ENCODE measurements at places on chromosomes 3 and 15.

GRCh38 chr15:68791431-68792283 is 29.0 kb downstream of the ANP32A start:
- DNase-seq: no peak

DNA sequence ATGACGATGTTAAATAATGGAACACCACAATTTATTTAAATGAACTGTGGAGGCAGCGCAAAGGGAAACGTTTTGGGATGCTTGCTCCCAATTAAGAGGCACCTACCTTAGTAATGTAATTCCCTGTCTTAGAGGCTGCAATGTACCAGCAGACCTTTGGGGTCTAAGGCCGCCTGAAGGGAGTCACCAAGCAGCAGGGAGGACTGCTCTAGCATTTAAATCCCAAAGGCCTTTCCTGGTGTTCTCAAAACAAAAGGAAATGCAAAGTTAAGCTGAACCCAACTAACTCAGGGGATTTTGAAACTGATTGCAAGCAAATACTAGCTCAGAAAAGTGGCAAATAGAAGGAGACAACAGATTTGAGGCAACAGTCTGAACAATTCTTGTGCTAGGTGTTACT is 510.8 kb downstream of the GABRG3 start:
- peak; percentile 22 for DNase-seq

DNA sequence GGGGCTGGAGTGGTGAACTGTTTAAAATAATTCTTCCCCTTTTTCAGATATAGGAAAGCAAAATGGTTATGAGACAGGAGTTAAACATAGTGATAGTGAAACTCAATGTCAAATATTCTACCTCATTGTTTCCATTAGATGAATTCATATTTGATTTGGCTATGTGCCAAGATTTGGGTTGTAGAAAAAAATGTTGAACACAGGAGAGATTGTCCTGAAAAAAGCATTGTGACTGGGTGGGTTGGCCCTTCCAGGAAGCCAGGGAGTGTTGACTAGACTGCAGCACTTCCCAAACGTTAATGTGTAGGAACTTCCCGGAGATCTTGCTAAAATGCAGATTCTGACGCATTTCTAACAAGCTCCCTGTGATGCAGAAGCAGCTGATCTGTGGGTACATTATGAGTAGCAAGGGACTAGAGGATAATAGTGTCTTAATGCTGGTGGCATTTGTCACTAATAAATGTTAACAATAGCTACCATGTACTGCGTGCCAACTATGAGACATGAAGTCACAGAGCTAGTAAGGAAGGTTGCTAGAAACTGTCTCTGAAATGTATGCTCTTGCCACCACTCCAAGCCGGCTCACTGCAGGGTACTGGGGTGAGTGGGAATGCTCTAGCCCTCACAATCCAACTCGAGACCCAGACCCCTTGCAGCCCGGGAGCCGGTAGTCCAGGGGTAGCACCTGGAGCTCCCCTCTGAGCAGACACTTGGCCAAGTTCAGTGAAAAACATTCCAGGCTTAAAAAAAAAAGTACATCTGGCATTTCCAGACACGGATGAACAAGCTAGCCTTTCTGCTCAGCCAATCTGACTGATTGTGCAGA is 120.6 kb downstream of the CD47 start:
- DNase-seq: no peak

DNA sequence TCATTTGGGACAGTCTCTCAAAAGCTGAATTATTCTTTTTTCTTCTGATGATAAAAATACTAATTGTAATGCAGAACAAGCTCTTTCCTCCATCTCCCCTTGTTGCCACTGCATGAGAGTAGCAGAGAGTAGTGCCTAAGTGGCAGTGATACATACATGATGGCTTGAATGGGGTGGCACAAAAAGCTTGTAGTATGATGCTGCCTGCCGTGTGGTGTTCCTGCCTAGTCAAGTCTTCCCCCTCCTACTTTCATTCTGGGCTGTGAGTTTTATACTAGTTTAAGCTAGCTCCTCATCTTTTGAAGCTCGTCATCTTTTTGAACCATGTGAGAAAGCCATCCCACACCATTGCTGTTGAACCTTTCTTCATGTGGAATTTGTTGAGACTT is 230.5 kb downstream of the NFKBIZ start:
- DNase-seq: no peak

- DNase-seq: no peak
These were observed 66.7 kb downstream of the ARHGAP31 start for GRCh38 chr3:119360736-119361462.

DNA sequence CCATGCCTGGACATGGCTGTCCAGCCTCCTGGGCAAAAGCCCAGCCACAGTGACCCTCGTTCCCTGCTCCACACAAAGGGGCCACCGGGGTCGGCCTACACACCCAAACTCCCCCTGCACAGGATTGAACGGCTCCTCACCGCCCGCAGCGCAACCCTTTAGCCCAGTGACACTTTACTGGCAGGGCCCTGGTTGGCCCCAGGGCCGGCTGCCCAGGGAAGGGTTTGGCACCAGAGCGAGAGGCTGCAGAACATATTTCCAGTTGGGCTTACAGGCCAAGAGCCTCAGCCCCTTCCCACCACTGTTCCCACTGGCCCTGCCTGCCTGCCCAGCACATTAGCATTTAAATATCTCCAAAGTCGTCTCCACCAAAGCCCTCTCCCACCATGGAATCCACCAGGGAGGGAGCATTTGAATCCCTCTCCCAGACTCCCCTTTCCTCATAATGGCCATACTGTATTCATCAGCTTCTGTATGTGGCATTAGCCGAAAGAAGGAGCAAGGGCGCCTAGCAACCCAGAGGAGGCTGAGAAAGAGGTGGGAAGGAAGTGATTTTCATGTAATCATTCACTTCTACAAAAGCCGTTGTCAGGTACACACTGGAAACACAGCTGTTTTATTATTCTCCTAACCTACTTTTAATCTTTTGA is 85.4 kb downstream of the SLC6A11 start:
- DNase-seq: no peak

DNA sequence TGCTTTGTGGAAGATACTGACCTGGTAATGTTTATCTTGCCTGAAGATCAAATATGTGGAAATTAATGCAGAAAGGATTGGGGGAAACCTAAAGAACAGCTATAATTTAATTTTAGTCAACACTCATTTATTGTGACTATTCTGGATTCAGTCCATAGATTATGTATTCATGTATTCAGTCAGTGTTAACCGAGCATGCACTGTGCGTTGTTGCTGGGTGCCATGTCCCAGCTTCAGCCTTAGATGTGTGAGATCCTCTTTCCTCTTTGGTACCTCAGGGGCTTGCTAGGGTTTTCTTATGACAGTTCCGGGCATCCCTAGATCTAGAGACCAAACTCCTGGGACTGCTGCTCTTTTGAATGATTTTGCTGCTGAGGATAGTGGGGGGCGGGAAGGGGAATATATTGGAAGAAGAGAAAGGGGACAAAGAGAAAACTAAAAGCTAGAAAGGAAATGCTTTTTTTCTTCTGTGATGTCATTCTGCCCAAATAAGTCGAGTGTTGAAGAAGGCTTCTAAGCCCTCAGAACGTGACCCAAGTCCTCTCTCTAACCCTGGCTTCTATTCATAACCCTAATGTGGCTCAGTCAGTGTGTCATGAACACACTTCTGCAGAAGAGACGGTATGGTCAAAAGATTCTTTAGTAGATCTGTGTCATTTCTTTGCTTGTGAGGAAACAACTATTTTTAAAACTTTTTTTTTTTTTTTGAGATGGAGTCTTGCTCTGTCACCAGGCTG is 33.5 kb downstream of the STARD9 start:
- DNase-seq: no peak

DNA sequence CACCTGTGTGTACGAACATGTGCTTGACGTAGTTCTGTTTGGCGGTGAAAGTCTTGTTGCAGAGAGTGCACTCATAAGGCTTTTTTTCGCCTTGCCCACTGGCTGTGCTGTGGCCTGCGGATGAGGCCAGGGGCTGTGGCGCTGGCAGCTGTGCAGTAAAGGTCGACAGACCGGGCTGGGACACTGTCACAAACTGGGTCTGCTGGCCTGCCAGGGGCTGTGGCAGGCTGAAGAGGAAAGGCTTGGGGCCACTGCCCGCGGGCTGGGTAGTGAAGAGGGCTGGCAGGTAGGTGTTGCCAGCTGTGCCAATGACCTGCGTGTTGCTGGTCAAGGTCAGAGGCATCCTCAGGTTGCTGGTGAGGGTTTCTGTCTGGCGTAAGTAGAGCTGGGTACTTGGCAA is 56.4 kb downstream of the TIGIT start:
- DNase-seq: no peak

DNA sequence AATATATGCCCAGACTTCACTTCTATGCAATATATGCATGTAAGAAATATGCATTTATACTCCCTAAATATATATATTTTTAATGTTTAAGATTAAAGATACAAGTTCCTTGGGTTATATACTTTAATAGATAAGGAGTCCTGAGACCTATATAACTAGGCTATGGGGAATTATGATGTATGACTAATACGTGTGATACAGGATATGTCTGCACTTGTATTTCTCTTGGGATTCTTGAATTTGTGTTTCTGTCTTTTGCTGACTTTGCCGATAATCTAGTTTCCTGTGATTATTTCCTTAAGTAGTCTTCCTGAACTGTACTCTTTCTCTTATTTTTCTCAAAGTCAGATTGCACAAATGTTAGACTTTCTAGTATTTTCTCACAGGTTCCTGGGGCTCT is 109.6 kb downstream of the PIK3CB start:
- no peak for DNase-seq

DNA sequence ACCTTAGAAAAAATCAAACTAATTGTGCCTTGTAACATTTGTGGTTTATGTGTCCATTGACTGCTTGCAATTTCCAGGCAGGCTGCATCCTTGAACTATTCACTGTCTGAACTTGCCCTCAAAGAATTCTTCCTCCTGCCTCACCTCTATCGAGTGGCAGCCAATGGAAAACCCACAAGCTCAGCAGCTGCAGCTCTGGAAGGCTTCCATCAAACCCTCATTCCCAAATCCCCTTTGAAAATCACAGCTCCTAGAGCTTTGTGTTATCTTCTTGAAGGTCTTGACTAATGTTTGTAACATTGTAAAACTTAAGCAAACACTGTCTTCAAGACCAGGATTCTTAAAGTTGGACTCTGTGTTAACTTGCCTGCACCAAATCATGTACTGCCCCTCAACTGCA is 81.1 kb downstream of the FILIP1L start:
- DNase-seq: no peak

DNA sequence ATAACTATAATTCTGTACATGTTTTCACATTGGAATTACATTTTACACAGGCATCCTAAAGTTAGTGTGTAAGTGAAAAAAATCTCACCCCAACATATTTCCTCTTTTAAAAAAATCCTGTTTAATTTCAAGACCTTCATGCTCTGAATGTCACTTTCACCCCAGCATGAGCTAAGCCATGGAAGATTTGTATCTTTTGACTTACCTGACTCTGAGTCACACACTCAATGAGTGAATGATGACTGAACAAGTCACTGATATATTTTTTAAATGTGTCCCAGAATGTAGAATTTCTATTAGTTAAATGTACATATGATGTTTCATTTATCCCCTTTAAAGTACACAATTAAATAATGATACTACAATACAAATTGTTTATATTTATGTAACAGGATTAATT is 199.9 kb upstream of the RBMS3 start:
- DNase-seq: no peak

DNA sequence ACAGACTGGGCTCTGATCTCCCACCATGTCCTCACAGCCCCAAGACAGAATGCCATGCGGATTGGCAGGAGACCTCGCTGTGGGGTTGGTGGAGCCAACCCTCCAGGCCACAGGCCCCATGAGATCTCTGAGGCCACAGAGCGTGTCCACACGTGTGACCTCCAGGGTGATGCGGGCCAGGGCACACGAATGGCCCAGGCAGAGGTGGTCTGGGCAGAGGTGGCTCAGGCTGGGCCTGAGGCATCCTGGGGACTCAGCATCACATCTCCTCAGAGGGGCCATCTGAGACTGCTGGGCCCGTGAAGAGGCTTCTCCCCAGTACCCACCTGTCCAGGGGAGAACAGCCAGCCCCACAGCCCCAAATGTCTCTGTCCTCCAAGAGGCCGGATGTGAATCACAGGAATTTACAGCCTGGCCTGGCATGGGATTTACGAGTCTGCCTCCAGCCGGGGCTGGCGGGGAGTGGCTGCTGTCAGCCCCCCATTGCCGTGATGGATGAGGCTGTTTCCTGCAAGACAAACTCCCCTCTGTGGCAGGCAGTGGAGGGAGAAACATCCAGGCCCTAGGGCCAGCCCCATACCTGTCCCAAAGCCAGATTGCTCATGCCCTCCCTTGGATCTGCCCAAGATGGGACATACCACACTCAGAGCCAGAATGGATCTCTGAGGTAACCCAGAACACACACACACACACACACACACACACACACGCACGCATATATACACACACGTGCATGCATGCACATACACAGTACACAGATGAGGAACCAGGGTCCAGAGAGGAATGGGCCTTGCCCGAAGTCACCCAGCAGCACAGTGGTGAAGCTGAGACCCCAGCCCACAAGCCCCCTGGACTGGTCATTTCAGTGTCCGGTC is 208.3 kb downstream of the TBC1D2B start:
- DNase-seq: no peak

DNA sequence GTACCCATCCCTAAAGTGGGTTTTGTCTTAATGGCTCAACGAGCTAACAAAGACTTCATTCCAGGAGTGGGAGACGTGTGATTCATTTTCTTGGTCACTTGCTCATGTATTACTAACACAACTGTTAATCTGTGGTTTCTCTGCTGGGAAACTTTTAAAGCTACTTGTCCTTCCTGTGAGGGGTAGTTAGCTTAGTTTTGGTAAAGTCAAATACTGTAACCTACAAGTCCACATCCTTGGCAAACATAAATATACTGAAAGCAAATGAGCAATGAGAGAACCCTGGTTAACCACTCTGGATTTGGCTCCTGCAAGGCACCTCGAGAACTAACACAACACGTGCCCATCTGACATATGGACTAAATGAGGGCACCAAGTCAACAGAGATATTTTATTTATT is 19.9 kb downstream of the NOX5 start:
- no peak for DNase-seq

DNA sequence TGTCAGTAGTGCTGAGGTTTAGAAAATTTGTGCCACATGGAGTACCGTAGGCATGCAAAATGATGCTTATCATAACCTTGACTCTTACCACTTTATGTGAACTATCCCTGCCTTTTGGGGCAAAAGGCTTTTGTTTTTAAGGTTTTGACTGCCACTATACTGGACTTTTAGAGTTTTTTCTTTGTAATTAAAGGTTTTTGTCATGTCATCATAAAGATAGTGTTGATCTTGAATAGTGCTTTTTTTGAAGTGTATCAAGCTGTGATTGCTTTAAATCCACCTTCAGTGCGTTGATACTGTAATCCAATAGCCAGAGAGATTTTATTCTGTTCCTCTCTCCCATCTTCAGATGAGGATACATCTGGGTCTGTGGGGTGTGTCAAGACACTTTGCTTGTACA is 172.9 kb downstream of the ITPR1 start:
- no peak for DNase-seq

DNA sequence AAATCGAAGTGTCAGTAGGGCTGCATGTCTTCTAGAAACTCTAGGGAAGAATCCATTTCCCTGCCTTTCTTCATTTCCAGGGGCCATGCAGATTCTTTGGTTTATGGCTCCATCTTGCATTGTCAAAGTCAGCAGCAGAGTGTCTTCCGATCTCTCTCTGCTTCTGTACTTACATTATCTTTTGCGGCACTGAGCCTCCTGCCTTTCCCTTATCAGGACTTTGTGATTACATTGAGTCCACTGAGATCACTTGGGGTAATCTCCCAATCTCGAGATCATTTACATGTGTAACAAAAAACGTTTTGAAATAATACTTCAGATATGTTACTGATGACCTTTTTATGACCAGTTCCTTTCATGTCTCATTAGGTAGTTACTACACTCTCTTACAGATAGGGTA is 695.9 kb downstream of the NSUN3 start:
- DNase-seq: no peak

All from iPS DF 6.9 (cell line).